ENCODE measurements at places on chromosomes 13 and 19.

- no peak for DNase-seq
Measured at GRCh38 chr19:29923653-29924052, 18.4 kb upstream of the URI1 start.

DNA sequence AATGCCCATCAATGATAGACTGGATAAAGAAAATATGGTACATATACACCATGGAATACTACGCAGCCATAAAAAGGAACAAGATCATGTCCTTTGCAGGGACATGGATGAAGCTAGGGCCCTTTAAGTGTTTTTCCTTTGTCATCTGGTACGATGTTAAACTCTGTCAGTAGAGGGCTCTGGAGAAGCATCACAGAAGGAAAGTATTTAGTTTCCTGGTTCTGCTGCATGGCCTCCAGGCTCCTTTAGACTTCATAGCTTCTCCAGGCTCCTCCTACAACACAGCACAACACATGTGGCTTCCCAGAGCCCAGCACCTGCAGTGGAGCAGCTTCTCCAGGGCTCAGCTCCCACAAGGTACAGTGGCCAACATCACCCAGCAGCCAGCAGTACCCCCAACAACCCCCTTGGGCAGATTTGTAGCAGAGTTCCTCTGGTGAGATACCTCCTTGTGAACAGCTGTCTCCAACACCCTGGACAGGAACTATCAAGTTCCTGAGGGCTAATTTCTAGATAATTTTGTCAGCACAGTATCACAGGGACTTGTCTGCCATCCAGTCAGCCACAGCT, 63.4 kb downstream of the KCTD12 start:
- DNase-seq, result no peak

GRCh38 chr13:46172531-46172991, 9.4 kb downstream of the LCP1 start:
- no peak for DNase-seq

- DNase-seq, result no peak
Measured at GRCh38 chr19:6393983-6394412, 1.0 kb upstream of the GTF2F1 start.

- no peak for DNase-seq
Measured at GRCh38 chr13:70896136-70896535, 787.9 kb upstream of the KLHL1 start.

- peak; percentile 81 for DNase-seq
Measured at GRCh38 chr13:50125554-50126262, 110.5 kb downstream of the KCNRG start.

DNA sequence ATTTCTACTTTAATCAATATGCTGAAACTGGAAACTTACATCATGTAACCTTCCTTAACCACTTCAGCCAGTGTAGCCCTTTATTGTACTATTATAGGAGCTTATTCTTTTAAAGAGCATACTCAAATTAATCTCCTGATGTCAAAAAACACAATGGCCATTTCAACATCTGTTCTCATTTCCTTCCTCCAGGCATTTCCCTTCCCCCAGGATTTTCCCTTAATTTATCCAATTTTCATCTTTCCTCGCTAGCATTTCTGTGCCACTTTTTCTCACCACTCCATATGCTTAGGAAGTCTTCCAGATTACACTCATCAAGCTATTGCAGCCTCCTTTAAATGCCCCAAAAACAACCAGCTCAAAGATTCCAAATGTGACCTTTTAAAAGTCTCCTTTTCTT, 265.0 kb downstream of the PCDH9 start:
- DNase-seq, result no peak

GRCh38 chr19:49536921-49537462, 9.2 kb downstream of the RCN3 start:
- no peak for DNase-seq

DNA sequence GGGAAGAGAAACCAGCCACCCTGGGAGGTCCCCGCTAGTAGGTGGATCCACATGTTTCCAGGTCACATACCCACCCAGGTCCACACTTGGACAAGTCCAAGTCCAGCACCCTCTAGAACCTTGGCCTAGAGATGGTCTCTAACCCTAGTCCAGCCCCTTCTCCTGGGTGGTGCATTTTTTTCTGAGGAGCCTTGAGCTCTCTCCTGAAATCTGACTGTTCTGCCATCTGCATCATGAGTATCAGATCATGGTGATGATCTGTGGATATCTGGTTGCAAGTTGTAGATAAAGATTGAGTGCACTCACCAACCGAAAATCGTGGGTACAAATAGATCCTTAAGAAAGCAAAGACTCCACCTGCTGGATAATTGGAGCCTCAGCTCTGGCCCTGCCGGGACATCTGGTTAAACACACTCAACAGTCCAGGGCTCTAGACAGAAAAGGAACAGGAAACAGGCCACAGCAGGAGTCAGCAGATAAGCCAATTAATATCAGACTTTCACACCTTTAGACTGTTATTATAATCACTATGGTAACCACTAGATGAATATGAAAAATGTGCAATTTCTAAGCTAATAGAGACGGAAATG, 41.1 kb downstream of the GPR12 start:
- DNase-seq, result peak; percentile 35
